ENCODE measurements at places on chromosomes 2 and 18.
A peak's percentile ranks its signal among the peaks of the same experiment; 100 is the strongest.

- DNase-seq, result peak; percentile 93
Measured at GRCh38 chr18:46042571-46043123, 29.4 kb downstream of the PSTPIP2 start.

- DNase-seq, result no peak
Measured at GRCh38 chr2:42296226-42296625, 64.8 kb downstream of the COX7A2L start.

DNA sequence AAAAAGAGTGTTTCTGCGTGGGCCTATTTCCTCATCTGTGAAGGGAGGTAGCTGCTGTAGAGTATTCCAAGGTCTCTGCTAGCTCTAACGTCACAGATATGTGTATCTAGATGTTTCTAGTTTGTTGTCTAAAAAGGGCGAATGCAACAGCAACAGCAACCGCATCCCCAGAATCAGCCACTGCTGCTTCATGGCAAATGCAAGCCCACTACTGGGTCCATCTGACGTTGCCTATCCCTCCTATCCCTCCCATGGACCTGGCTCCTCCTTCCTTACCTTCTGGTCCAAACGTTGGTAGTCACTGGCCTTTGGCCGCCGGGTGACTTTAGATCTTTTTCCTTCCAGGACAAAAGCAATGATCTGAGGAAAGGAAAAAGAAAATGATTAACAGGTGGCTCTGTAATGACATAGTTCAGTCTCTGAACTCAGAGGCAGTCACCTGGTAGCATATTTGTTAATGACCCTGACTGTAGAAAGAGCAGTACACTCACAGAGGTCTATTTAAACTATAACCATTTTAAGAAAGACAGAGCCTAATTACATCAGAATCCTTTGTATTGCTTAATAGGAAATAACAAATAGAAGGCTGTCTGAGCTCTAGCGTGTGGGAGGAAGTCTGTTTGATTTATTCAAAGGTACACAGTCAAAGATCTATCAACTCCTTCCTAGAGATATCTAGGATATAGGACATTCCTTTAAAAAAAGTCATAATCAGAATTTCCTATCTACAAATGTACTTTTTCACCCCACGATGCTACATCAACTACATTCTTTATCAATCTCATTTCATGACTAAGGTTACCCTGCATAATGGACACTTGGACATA, 2.9 kb downstream of the TGOLN2 start:
- DNase-seq, result peak; percentile 64

DNA sequence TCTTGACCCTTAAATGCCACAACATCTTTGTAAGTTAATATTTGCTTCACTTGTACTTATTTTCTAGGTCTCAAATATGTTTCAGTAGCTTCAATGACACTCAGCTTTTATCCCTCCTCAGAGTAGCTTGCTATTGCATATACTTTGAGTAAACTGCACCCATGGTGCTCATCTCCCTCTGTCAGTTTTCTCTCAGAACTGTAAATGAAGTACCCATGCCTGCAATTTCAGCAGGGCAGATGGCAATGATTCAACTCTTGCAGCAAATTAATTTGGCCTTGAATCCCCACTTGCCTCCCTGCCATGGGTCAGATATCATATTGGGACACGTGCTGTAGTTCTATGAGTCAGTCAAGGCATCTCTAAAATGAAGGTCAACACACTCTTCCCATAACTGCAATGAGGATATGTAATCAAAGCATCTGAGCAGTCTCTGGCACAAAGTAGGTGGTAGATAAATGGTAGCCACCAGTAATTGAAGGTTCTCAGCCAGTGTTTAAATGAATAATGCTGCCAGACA, 225.8 kb downstream of the PIEZO2 start:
- DNase-seq, result peak; percentile 42

DNA sequence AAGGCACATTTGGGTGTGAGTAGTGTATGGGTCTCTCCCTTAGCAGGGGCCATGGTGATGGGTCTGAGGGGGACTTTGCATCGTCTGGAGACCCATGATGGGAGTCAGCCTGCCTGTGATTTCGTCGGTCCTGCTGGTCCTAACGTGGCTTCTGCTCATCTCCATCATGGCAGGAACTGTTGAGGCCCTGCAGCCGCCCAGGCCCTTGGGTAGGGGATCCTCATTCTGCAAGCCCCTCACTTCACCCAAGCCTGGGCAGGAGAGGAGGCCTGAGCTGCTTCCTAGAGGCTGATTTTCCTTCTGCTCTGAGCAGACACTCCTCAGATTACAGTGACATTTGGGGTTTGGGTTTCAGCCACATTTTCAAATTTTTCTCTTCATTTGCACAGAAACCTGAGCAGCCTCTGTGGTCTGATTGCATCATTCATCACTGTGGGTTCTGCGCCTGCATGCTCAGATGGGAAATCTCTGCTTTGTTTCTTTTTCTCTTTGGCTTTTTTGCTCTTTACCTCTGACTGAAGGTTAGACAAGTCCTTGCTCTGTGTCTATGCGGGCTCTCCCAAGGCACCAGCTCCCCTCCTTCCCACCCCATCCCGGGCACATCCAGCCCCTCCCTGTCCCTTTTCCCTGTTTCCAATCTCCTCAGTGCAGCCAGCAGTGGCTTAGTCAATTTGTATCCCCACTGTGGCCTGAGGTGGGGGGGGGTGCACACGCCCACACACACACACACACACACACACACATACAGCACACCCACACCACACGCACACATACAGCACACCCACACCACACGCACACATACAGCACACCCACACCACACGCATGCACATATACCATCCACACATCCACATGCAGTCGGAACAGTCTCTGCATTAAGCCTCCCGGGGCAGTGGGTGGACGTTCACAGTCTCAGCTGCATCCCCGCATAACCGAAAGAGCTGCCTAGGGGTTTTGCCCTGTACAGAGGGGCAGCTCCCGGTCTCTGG, 305.4 kb upstream of the HS6ST1 start:
- peak; percentile 94 for DNase-seq

DNA sequence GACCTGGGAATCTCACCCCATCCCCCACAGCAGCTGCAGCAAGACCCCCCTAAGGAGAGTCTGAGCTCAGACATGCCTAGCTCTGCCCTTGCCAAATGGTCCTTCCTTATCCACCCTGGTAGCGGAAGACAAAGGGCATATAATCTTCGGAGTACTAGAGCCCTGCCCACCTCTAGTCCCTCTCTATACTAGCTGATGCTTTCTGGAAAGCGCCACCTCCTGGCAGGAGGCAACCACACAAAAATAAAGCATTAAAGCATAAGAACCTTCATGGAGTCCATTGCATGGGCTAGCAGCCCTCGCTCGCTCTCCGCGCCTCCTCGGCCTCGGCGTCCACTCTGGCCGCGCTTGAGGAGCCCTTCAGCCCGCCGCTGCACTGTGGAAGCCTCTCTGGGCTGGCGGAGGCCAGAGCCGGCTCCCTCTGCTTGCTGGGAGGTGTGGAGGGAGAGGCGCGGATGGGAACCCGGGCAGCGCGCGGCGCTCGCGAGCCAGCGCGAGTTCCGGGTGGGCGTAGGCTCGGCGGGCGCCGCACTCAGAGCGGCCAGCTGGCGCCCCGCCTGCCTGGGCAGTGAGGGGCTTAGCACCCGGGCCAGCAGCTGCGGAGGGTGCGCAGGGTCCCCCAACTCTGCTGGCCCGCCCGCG, 941.2 kb downstream of the SUCLG1 start:
- DNase-seq, result no peak

DNA sequence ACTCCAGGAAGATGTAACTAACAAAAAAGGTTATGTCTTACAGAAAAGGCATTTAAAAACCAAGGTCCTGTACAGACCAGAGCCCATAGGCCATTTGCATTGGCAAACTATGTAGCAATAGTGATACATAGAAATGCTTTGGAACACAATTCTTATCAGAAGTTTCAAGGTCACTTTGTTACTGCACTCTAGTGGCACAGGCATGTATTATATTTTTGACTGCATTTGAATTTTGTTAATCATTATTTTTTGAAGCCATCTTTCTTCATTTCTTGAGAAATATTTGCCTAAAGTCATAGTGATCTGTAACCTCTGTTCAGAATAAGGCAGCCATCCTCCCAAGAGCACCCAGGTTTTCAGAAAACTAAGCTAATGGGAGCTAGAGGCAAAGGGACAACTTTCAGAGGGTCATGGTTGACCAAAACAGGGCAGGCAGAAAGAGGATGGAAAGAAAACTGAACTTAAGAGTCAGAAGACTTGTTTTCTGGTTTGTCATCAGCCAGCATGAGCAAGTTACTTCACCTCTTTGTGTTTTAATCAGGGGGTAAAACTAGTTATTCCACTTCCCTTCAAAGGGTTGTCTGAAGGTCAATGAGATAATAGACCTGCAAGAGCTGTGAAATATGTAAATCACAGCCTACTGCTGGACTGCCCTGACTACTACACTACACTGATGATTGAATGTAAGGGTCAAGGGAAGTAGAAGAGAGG, 41.5 kb downstream of the SLC38A11 start:
- DNase-seq, result peak; percentile 48

- peak; percentile 13 for DNase-seq
Measured at GRCh38 chr18:46856973-46857372, 60.3 kb downstream of the PIAS2 start.

DNA sequence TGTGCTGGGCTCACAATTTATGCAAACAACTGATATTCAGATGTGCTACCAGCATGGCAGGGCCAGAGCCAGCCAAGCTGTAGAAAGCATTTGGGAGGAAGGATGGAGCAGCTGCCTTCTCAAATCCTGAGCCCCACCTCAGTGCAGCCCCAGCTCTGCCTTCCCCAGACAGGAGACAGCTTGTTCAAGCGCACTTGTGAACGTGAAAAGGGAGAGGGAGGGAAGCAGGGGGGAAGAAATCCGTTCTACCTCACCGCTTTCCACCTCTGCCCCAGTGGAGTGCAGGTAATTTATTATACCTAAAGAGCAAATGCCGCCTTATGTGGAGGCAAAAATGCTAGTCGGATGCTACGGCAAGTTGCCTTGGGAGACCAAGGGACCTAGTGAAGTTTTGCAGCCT, 66.0 kb upstream of the SLC14A2 start:
- DNase-seq, result no peak

DNA sequence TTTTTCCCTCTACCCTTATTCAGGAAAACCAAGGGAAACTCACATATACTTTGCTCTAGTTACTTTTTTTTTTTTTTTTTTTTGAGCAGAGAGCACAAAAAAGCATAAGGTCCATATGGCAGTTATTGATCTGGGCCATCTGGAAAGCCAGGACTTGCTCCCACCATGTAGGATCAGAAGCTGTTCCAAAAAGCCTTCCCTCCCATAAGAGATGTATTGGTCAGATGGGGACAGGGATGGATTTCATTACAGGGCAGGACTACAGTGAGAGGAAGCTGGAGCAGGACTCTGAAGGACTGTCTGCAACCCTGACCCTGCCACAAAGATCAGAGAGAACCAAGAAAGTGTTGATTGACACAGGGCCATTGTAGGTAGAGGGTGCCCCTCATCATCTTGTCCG, 57.3 kb downstream of the NRP2 start:
- no peak for DNase-seq

GRCh38 chr2:237661270-237661669, 33.9 kb downstream of the LRRFIP1 start:
- no peak for DNase-seq
